ENCODE measurements at places on chromosomes 1 and 21.

- DNase-seq: peak; percentile 55
Observed at GRCh38 chr1:160144921-160145320, 6.5 kb upstream of the ATP1A4 start.

DNA sequence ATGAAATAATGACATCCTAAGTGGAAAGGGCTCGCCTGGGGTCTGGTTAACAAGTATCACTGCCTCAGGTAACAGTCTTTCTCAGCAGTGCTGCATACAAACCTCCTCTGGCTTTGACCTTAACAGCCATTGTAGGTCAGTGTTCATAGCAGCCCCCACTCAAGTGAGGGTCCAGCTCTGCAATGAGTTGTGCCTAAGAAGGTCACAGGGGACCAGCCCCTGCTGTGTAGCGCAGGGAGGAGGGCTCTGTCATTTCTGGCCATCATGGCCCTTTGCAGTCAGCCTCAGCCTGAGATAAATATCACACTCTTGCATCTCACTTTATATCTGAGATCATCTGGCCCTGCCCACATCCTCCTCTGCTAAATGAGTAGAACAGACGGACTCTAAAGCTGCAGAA lies 18.1 kb upstream of the MYSM1 start:
- no peak for DNase-seq

- no peak for DNase-seq
Observed at GRCh38 chr1:93679546-93679945, 2.1 kb downstream of the BCAR3 start.

GRCh38 chr1:160171980-160172379 lies 18.4 kb upstream of the CASQ1 start:
- DNase-seq: no peak

- no peak for DNase-seq
Observed at GRCh38 chr1:228315484-228315944, 91.1 kb downstream of the TRIM11 start.

DNA sequence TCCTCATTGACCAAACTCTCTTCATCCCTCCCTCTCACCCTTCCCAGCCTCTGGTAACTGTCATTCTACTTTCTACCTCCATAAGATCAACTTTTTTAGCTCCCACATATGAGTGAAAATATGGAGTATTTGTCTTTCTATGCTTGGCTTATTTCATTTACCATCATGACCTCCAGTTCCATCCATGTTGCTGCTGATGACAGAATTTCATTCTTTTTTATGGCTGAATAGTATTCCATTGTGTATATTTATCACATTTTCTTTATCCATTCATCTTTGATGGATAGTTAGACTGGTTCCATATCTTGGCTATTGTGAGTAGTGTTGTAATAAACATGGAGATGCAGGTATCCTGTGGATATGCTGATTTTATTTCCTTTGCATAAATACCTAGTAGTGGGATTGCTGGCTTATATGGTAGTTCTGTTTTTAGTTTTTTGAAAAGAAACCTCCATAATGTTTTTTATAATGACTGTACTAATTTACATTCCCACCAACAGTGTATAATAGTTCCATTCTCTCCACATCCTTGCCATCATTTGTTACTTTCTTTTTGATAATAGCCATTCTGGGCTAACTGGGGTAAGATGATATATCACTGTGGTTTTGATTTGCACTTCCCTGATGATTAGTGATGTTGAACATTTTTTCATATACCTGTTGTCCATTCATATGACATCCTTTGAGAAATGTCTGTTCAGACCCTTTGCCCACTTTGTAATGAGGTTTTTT lies 35.7 kb downstream of the IARS2 start:
- no peak for DNase-seq

DNA sequence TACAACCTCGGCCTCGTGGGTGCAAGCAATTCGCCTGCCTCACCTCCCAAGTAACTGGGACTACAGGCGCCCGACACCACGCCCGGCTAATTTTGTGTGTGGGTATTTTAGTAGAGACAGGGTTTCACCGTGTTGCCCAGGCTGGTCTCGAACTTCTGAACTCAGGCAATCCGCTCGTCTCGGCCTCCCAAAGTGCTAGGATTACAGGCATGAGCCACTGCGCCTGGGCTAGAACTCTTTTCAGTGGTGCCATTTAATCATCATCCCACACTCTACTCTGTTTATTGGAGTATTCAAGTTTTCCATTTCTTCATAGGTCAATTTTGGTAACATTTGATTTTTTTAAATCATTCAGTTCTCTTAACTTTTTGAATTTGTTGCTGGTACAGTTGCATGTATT lies 101.3 kb downstream of the DHRS3 start:
- no peak for DNase-seq

DNA sequence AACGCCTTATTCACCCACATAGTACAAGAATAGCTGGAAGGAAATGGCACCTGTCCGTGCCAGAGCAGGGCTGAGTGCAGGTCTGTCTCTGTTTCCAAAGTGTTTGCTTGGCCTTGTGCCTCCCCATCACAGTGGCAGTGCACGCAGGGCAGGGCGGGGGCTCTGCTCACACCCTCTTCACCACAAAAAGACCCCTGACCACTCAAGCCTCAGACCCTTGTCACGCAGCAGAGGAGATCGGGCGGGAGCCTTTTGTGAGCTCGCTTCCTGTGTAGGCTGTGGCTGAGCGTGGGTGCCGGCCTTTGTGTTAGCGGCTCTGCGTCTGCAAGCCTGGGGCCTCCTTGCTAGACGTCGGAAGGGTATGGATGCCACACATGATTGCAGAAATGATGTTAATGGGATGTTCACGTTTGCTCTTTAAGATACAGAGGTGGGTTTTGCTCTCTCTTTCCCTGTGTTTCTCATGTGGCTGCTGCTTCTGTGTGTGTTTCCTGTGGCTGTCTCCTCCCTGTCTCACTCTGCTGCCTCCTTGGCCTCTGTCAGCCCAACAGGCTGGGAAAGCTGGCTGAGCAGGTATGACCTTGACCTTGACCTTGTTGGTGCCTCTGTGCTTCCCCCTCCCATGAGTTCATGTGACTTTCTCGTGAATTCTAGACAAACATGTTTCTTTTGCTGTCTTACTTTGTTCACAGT lies 45.4 kb downstream of the S100B start:
- DNase-seq: no peak

- DNase-seq: no peak
Observed at GRCh38 chr1:15748264-15748663, 6.0 kb downstream of the TMEM82 start.

GRCh38 chr1:209106237-209106741 lies 477.2 kb upstream of the CAMK1G start:
- peak; percentile 95 for DNase-seq

DNA sequence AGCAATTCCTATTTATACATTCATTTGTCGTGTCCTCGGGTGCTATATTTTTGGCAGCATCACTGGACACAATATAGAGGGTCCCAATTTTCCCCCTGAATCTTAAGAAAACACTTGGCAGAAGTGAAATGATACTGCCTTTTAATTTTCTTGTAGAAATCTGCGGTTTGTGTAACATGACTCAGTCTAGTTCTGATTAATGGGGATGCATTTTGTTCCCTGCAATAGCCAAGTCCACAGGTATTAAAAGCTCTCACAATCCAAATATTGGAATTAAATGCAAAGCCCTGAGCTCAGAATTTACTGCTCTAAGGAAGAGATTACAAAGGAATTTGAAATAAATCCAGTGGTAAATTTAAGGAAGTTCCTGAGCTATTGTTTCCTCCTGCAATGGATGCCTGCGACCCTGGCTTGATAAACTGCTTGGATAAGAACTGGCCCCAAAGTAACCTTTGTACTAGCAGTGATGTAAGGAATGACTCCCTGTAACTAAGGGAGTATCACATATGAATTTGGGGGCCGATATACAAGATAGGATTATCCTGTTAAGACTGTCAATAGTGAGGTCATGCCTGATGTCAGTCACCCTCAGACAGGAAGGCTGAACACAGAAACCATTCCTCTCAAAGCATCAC lies 349.7 kb upstream of the C1orf87 start:
- no peak for DNase-seq

- no peak for DNase-seq
Observed at GRCh38 chr1:84027368-84027767, 28.4 kb upstream of the TTLL7 start.

GRCh38 chr1:176601348-176601747 lies 138.4 kb downstream of the PAPPA2 start:
- no peak for DNase-seq

DNA sequence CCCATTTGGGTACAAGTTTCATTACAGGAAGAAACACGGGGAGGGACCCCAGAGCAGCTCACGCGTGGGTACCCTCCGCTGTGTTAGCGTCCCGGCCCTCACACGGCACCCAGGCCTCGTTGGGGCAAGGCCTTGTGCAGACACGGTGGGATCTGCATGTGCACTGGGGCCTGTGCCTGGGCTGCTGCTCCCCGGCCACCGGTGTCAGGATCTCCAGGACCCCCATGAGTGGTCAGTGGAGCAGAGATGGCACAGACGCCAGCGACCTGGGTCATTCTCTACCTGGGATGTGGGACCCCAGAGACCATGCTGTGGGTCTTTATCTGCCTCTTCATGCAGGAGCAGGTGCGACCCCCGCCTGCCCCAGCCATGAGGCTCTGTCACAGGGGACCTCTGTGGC lies 5.4 kb upstream of the SAMD11 start:
- DNase-seq: no peak

DNA sequence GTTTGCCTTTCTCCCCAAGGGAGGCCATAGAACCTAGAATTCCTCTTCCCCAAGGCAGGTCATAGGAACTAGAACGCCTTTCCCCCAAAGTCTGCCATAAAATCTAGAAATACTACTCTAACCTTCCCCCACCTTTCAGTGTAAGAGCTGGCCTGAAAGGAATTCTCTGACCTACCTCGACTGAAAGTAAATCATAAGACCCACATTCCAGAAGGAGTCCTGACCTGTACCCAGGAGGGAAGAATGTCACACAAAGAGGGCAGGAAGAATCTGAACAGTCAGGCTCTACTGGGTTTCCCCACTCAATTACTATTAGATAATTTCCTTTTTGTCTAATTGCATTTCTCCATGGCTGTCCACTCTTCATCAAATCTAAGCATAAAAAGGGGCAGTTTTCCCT lies 5.7 kb upstream of the ATG4C start:
- no peak for DNase-seq

DNA sequence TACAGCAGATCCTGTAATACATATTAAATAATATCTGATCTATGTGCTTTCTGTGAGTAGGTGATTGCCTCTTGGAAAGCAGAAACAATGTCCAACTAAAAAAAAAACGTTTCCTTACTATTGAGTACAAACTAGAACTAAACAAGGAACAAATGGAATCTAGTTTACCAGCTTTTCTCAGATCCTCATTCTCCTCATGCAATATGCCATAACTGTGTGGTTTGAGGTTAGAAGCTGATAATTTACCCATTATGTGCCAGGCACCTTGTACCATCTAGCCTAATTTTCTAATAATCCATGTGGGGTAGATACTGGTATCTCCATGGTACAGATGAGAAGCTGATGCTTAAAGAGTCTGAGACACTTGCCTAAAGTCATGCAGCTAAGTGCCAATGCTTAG lies 154.7 kb downstream of the PTGER3 start:
- DNase-seq: no peak

GRCh38 chr1:218164930-218165700 lies 120.0 kb upstream of the RRP15 start:
- DNase-seq: peak; percentile 60

DNA sequence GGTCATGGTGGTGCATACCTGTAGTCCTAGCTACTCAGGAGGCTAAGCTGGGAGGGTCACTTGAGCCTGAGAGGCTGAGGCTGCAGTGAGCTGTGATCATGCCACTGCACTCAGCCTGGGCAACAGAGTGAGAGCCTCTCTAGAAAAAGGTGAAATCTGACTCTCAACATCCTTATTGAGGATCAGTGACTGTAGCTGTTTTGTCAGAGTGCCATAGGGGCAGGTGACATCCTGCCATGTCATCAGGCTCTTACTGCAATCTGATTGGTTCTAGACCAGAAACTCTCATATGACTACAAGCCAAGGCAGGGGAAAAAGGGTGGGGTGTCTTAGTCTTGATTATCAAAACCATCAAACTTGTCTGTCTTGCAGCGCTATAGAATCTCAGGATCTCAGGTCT lies 62.8 kb upstream of the NGF start:
- no peak for DNase-seq

DNA sequence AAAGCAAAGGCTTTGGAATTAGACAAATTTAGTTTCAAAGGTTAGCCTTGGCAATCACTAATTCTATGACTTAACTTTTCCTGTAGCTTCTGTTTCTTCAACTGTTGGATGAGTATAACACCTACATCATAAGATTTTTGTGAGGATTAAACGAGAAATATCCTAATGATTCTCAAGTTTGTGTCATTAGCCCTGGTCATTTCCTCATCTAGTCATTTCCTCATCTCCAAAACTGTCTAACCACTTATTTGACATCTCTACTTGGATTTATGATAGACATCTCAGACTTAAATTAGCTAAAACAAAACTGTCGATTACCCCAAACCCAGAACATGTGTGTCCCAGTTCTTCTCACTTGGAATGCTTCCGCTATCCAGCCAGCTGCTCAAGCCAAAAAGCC lies 80.2 kb upstream of the CHODL start:
- DNase-seq: no peak

- DNase-seq: no peak
Observed at GRCh38 chr1:219460896-219461815, 151.7 kb downstream of the ZC3H11B start.

GRCh38 chr21:25080141-25080540 lies 527.1 kb downstream of the MRPL39 start:
- DNase-seq: peak; percentile 76
